ENCODE measurements at places on chromosomes 5 and 9.

DNA sequence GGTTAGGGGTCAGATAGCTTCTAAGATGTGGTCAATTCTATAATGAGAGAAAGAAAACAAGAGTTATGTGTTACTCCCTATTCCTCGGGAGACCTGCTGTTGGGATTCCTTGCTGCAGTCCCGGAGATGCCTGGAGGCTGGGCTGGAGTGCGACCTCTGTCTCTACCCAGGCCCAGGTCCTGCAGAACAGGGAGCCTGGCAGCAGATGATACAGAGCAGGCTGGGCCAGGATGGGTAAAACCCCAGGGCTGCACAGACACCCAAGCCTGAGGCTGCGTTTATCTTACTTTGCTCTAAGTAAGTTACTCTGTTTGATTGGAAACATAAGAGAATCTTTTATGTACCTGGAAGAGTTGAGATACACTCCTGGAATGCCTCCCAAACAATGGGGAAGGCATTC, 26.9 kb upstream of the FAM120AOS start:
- DNase-seq = no peak

DNA sequence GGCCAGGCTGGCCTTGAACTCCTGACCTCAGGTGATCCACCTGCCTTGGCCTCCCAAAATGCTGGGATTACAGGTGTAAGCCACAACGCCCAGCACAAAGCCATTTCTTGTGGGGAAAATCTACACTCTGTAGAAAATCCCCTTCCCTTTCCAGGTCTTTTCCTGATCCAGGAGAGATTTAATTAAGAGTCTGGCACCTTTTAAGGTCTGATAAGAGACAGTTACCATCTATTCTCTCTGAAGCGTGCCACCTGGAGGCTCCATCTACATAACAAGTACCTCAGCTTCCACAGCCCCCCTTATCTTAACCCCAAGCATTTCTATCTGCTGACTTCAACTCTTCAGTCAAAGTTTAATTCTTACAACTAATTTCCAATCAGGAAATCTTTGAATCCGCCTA, 71.4 kb upstream of the CDK20 start:
- no peak for DNase-seq

DNA sequence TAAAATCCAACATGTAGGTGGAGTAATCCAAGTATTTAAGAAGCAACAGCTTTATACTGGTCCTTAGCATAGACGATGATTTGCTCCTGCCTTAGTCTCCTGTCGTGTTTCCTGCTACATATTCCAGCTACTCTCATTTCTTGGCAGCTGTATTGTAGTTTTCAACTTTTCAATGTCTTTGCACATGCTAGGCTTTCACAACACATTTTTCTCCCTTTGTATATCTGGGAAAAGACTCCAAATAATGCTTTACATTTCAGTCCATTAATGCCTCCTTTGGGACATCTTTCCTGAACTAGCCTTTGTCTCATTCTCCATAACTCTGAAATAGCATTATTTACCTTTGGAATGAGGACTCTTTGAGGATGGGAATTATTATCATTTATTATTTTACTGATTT, 508.0 kb downstream of the PTPRD start:
- DNase-seq = no peak

- peak; percentile 44 for DNase-seq
Observed at GRCh38 chr9:19471737-19472648, 63.2 kb downstream of the ACER2 start.

DNA sequence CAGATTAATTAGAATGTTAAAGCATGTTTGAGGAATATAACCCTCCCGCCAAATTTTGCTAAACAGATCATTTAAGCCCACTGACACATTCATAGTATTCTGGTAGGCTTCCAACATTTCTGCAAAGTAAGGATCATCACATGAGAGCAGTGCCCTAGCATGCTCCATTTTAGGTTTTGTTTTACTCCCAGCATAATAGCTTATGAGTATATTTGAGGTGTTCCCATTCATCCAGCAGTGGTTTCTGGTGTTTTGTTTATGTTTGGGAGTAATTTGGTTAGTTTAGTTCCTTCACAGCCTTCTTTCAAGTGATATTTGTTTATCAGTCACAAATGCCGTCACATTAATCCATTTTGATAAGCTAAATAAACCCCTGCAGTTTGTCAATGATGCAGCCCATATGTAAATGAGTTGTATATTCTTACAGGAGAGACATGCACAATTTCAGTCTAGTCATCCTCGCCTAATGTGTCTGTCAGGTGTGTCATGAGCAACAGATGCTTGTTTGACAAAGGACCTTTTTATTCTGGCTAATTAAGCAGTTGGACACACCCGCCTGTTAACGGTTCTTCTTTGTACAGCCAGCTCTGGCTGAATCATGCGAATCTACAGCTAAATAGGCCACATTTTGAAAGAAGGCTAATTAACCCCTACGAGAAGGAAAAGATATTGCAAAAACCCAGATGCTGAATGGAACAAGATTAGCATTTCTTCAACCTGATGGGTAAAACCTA, 124.4 kb downstream of the RFX3 start:
- no peak for DNase-seq

- no peak for DNase-seq
Observed at GRCh38 chr5:113102121-113102531, 125.5 kb downstream of the DCP2 start.

- DNase-seq = peak; percentile 10
Observed at GRCh38 chr5:60677850-60678664, 21.9 kb downstream of the DEPDC1B start.

DNA sequence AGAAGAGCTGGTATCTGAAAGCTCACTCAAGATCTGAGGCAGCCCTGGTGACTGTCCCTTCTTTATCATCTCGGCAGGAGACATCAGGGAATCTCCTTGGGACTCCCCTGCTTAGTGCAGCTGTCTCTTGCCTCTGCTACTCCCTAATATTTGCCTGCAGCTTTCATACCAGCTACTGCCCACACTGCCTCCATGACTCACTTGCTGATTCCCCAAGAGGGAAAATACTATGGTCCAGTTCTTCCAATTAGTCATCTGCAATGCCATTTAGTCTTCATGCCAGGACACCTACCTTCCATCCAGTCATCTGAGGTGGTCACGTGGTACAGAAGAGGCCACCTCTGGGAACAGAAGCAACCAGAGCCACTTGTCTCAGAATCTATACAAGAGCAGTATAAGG, 270.8 kb downstream of the NTRK2 start:
- no peak for DNase-seq

DNA sequence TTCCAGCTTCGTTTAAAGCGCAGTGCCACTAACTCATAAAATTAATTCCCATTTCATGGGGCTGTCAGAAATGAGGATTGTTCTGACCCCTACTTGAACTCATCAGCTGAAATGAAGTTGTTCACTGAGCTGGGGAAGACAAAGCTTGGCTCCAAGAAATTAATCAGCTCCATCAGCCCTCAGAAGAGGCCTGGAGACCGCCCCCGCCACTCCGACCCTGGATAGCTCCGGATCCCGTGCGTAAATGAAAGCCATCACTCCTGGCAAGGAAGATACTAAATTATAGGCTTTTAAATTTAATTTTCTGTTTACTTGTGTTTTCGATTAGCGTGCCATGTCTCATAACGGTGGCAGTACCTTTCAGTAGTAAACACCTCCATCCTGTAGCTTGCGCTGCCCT, 142.8 kb upstream of the IRX2 start:
- no peak for DNase-seq

DNA sequence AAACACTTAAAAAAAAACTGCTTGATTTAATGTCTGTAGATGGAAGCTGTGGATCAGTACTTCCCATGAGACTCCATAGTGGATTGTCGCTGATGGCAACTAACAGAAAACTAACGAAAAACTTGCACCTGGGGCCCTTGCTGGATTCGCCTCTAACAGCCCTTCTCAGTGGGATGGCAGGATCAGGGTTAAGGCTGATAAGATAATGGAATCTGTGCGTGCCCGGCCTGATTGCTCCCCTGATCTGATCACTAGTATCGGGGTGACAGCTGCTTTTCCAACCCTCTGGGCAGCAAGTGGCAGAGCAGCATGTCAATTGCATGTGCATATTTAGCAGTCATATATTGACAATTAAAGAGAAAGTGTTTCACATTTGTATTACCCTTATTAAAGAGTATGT, 185.8 kb upstream of the ELAVL2 start:
- no peak for DNase-seq

GRCh38 chr9:116726602-116727001, 39.5 kb downstream of the TRIM32 start:
- DNase-seq = no peak

DNA sequence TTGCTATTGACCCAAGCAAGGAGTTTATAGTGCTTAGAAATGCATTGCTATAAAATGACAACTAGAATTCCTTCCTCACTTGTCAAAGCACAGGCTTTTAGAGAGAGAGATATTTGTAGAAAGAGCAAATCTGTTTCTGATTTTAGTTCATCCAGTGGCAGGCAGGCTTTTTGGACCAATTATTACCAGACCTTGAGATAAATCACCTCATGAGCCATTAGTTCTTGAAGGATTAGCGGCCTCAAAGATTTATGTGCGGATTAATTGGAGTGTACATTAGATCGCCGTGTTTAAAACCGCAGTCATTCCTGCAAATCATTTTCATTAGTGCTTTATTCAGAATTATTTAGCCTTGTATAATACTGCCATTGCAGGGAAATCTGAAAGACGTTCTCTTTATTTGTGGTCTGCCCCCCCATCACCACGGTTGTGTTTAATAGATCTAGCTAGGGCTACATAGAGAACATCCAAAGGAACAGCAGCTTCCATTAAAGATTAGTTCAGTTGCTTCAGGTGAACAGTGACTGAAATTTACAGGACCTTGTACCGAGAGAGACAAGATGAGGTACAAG, 28.8 kb upstream of the TJP2 start:
- peak; percentile 2 for DNase-seq

DNA sequence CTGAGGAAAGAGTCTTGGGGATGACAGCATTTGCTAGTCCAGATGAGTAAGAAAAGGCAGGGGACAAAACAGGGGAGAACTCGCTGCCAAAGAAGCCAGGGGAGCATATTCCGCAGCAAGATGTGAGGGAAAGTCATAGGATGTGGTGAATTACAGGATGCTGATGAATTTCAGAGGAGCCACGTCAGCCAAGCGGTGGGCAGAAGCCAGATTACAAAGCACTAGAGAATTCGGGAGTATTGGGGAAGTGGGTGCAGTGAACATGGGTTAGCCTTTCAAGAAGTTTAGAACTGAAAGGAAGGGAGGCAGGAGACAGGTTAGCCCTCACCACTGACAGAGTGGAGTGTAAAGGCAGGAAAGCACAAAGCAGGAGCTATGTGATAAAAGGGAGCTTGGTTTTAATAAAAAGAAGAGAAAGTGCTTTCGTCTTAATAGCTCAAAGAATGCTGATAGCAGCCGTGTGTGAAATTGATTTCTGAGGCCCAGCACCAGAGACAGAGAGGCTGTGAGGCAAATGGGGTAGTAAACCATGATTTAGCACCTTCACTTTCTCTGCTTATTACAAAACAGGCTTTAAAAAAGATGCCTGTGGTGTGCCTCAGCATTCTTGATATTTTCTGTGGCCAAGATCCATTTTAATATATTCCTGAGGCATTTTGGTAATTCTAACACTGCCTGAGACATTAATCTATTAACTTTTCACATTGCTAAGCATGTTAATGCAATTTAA, 16.9 kb downstream of the ADAMTSL1 start:
- DNase-seq = no peak

- DNase-seq = no peak
Observed at GRCh38 chr5:110651507-110651906, 75.0 kb downstream of the TMEM232 start.

DNA sequence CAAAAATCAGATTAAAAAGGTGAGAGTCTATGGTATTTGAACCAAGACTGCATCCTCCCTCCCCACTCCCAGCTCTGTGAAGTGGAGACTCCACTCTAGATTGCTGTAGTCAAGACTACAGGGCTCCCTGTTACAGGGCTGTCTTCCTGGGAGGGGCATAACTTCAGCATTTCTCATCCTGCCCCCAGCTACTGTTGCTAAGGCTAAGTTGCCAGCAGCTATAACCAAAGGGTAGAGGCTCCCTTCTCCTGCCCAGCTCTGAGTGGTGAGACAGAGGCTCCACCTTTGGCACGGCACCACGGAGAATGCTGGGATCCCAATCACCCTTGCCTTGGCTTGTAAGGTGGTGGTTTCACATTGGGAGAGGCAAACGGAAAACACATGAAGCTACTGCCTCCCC, 39.2 kb upstream of the GCNT4 start:
- DNase-seq = no peak

DNA sequence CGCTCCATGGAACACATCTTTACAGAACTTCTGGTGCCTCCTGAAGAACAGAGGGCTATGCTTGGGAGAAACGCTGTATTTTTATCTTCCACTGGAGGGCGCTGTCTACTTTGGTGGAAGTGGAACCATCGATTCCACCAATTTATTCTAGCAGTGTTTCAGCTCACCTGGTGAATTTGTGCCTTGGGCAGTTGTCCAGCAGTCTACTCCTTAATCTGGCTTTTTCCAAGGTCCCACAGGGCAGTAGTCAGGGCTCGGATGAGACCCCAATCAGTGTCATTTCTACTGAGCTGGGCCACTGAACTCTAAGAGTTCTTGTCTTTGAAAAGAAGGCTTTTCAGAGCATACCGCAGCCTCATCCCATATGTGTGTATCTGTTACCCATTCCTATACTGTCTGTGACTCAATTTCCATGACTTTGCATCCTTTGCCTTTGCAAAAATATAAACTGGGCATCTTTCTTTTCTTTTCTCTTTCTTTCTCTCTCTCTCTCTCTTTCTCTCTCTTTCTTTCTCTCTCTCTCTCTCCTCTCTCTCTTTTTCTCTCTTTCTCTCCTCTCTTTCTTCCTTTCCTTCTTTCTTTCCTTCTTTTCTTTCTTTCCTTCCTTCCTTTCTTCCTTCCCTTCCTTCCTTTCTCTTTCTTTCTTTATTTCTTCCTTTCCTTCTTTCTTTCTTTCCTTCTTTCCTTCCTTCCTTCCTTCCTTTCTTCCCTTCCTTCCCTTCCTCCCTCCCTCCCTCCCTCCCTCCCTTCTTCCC, 138.4 kb upstream of the ZNF618 start:
- peak; percentile 28 for DNase-seq
